ENCODE measurements at places on chromosomes 7 and 10.
A peak's percentile ranks its signal among the peaks of the same experiment; 100 is the strongest.

DNA sequence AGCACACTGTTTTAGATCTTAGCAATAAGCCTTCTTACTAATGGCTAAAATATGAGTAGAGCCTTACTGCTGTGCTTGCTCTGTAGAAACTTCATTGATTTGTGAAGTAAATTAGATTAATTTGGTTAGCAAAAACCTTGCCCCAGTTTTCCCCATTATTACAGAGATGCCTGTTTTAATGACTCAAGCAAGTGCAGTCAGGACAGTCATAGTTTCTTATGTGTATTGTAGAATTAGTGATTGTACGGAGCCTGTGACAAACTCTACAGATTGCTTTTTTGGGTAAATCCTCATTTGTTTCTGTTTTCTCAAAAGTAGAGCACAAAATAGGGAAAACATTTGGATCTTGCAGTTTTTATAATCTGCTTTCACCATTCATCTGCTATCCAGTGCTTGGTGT lies 7.0 kb downstream of the TAX1BP1 start:
- no peak for DNase-seq

DNA sequence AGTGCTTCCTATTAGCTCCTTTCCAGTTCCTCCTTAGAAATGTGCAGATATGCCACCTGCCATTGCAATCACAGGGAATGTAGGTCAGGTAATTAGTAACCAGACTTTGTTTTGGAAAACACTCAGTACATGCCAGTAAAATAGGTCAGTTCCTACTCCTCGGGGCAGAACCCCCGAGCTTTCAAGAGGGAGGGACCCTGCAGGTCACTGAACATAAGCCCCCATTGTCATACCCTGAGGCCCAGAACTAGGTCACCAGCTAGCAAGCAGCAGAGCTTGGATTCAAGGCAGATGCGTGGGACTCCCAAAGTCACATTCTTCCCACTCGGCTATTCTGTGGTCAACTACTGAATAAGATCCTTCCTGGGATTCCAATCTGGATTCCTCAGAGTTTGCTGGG lies 104.8 kb downstream of the PPP1R3C start:
- DNase-seq: no peak

DNA sequence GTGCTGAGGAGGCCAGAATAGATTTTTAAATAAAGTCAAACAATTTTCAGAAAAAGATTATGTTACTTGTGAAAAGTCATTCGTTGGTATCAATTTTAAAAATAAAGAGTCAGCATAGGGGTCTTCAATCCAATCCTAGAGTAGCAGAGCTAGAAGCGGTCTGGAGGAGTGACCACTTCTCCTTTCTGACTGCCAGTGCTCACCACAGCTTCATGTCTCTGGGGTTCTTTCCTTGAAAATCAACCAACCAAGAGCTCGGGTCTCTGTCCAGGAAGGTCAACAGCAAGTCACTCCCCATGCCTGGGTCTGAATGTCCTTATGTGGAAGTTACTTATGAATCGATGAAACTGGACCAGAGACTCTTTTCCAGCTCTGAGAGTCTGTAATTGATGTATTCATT lies 14.3 kb downstream of the PTPRN2 start:
- DNase-seq: no peak

- DNase-seq: no peak
Measured at GRCh38 chr10:124294811-124295770, 123.6 kb downstream of the OAT start.

DNA sequence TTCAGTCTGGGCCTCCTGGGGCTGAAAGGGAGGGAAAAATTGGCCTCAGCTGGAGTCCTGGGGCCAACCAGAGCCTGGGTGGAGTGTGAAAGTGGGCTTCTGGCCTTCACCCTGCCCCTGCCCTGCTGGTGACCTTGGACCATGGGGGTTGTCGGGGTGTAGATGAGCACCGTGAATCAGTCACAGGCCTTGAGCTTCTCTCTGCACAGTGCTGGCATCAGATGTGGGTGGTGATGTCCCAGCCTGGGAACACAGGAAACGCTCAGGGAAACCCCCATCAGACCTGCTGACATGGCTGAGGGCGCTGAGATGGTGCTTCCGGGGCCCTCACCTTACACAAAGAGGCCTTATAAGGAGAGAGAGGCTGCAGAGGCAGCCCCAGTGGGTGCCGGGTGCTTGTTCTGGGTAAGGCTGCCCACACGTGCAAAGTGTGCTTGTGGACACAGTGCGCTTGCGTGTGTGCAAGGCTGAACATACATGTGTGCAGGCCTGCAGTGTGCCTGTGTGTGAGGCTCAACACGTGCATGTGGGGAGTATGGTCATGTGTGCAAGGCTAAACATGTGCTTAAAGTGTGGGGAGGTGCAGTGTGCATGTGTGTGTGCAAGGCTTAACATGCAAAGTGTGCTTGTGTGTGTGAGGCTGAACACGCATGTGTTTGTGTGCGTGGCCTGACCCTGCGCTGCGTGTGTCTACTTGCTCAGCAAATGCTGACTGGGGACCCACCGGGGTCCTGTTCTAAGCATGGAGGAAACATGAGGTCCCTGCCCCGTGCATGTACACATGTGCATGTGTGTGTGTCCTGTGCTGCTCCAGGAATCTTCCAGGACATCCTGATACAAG lies 6.5 kb downstream of the ARPC1B start:
- no peak for DNase-seq

- DNase-seq: no peak
Measured at GRCh38 chr7:16025696-16026095, 339.2 kb upstream of the MEOX2 start.

DNA sequence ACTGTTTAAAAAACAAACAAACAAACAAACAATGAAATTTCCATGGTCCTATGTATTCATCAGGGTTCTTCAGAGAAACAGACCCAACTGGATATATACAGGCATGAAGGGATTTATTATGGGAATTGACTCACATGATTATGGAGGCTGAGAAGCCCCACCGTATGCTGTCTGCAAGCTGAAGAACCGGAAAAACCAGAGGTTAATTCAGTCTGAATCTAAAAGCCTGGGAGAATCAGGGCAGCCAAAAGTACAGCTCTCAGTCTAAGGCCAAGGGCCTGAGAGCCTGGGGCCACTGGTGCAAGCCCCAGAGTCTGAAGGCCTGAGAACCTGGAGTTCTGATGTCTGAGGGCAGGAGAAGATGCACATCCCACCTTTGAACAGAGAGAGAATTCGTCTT lies 163.5 kb downstream of the MDFIC start:
- DNase-seq: no peak

GRCh38 chr10:80535671-80536360 lies 1.9 kb upstream of the SH2D4B start:
- no peak for DNase-seq

GRCh38 chr7:34036972-34037792 lies 131.8 kb downstream of the BMPER start:
- no peak for DNase-seq

GRCh38 chr10:42973870-42974692 lies 102.8 kb upstream of the RET start:
- no peak for DNase-seq

DNA sequence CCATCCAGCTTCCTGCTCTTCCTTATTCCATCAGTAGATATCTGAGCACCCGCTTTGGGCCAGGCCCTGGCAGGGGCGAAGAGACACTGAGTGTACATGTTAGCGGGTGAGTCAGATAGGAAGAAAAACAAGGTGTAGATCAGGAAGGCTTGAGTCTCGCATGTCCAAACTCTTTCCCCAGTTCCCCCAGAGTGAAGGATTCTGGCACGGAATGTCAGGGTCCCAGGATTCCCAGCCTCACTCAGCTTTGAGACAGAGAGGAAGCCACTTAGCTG lies 24.1 kb upstream of the CHST15 start:
- no peak for DNase-seq

GRCh38 chr10:78972160-78972946 lies 96.4 kb upstream of the ZMIZ1 start:
- peak; percentile 83 for DNase-seq

GRCh38 chr7:31924251-31924650 lies 146.0 kb downstream of the PDE1C start:
- DNase-seq: no peak

GRCh38 chr10:43801140-43801539 lies 152.5 kb upstream of the ZNF32 start:
- DNase-seq: no peak

GRCh38 chr10:72043016-72043834 lies 45.1 kb downstream of the SPOCK2 start:
- DNase-seq: no peak

- no peak for DNase-seq
Measured at GRCh38 chr7:2521341-2521745, 1.8 kb downstream of the LFNG start.

- DNase-seq: no peak
Measured at GRCh38 chr10:49023752-49024151, 84.1 kb upstream of the LRRC18 start.

GRCh38 chr10:7794251-7795026 lies 6.5 kb downstream of the ATP5F1C start:
- no peak for DNase-seq

DNA sequence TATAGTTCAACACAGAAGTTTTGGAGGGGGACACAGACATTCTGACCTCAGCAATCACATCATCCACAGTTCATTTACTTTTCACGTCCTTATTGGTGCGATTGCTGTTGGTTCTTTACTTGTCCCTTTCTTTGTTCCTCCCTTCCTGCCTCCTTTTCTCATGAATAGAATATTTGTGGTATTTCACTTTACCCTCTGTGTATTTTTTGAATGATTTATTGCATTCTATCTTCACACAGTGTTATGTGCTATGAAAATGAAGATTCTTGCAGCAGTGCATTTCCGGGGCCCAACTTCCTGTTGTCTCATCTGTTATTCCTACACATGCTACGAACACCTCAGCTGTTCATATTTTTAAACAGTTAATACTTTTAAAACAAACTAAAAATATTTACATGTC lies 179.6 kb downstream of the ZMYND11 start:
- peak; percentile 18 for DNase-seq

- no peak for DNase-seq
Measured at GRCh38 chr10:1809139-1809741, 71.9 kb upstream of the ADARB2 start.

DNA sequence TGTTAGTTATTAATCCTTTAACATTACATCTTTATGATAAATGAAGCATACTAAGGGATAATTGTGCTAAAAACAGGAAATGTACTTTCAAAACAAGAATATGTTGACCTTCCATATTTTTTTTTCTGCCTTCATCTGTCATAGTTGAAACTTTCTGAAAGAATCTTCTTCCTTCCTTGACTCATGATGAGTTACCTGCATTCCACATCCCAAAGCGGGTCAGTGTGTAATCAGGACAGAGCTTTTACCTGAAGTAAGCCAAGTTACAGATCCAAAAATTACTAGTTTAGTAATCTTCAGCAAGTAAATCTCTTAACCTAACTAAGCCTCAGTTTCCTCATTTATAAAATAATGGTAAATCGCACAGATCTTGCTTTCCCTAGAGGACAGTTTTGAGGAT lies 13.4 kb upstream of the ARL4A start:
- DNase-seq: no peak

GRCh38 chr10:34305189-34305588 lies 509.9 kb downstream of the PARD3 start:
- no peak for DNase-seq

DNA sequence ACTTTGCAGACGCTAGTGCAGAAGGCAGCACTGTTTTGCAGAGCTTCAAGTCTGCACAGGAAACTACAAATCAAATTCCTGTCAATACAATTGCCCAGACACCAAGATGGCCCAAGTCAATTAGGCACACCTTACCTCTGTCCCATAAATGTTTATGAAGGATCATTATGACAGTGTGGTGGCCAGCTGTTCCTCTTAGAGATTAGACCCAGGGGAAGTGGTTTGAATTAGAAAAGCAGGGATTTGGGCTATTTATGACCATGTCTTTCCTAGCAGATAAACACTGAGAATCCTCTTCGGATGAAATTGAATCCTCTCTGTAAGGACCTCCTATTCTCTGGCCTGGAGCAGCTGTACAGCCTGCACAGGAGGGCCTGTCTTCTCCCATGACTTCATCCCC lies 9.9 kb upstream of the NEUROG3 start:
- no peak for DNase-seq

DNA sequence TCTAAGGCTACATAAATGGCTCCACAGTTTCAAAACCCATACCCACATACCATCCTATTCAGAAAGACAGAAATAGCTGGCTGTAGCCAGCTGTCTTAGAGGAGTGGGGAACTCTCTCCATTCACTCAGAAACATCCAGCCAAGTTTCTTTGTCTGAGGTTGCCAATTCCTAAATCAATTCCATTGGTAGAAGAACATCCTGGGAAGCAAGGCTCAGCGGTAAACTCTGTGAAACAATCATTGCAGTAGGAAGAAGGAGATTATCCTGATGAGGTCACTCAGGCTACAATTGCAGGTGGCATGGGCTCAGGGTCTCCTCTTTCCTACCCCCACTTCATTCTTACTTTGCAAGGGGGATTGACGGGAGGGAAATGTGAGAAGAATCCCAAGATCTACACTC lies 154.0 kb downstream of the ETV1 start:
- DNase-seq: no peak

- no peak for DNase-seq
Measured at GRCh38 chr7:927031-927671, 27.3 kb downstream of the ADAP1 start.

GRCh38 chr7:108424013-108424412 lies 32.2 kb downstream of the NRCAM start:
- DNase-seq: no peak

GRCh38 chr7:117690147-117690546 lies 183.1 kb downstream of the CTTNBP2 start:
- DNase-seq: no peak

DNA sequence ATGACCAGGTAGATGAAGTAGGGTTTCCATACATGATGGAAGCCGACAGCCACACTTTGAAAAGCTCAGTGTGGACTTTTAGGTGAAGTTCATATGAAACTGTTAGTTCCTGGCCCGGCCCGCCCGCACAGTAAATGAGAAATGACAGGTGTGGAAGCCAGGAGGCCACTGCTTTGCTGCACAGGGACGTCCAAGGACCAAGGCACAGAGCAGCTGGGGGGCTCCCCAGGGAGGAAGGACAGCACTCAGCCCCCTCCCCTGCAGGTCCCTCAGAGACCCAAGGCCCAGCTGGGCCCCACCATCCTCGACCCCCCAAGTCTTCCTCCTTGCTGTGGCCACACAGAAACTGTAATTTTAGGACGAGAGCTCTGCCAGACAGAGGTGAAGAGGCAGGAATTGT lies 219.2 kb downstream of the PTPRN2 start:
- DNase-seq: no peak

DNA sequence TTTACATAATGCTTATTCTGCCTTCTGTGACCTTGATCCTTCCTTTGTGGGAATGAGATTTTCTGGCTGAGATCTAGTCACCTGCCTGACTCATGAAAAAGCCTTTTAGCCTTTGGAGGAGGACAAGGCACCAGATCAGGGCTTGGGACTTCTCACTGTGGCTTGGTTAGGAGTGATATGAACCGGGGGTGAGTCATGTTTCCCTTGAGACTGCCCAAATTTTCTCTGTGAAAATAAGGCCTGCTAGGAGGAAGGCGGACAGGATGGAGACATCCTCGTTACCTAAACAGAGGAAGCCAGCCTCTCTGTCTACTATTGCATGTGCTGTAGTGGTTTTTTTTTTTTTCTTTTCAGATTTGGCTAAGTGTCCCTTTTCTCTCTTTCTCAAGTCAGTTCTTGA lies 57.8 kb downstream of the EVX1 start:
- DNase-seq: peak; percentile 15

GRCh38 chr7:12756821-12757220 lies 69.4 kb downstream of the ARL4A start:
- DNase-seq: peak; percentile 62
